ENCODE measurements at places on chromosomes 11 and 22. TPM values are rescaled to one million over a fixed set of nuclear protein-coding genes. Genes with fewer than 3 reads are reported as not detected.

CHRDL2 gene
- total RNA-seq = 5.0 TPM

ANGPTL5 gene
- not detected for total RNA-seq

TUBA8 gene
- total RNA-seq = 0.52 TPM

PRCP gene
- total RNA-seq = 55.5 TPM
